ENCODE measurements at places on chromosomes 4 and X.

DNA sequence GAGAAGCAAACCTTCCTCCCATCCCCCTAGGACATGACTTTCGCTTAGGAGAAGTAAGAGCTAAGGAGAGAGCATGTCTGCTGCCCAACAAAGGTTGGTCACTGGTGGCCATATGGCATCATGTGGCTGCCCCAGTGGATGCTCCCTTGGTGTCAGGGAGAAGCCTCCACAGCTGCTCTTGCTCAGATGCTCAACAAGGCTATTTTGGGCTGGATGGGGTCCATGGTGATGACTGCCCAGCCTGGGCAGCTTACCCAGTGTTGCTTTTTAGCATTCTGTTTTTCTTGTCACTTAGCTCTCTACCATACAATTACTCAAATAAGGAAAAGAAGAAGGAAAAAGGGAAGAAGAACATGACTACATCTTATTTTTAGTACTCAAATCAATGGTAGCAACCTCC, 48.9 kb upstream of the PPARGC1A start:
- H3K4me1 ChIP-seq, result no peaks in the 10 kb centered on the region
- H3K27ac ChIP-seq, result no peak overlapping the region
- no peaks in the 10 kb centered on the region for H3K36me3 ChIP-seq
- no peak overlapping the region for H3K4me3 ChIP-seq

- no peak for DNase-seq
- H3K36me3 ChIP-seq, result no peaks in the 10 kb centered on the region
- H3K4me1 ChIP-seq, result peaks cover 50% of the 10 kb centered on the region
- no peak overlapping the region for H3K27ac ChIP-seq
Measured at GRCh38 chr4:139962130-139962684, 191.8 kb downstream of the MAML3 start.

DNA sequence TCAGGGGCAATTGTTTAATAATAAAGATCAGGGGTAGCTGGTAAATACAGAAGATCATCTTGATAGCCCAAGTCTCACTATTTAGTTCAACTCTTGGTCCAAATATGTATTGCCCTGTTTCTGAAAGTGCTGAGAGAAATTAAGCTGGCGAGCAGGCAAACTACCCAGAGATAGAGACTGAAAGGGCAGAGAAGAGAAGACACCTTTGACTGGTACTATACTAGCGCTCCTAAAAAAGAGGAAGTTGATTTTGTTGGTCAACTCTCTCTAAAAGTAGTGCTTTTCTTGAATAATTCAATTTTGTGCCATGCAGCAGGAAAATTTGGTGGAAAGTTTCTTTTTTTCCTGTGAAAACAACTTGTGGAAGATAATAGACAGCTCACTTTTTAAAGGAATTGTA, 64.0 kb downstream of the IGSF1 start:
- no peak overlapping the region for H3K27ac ChIP-seq
- no peaks in the 10 kb centered on the region for H3K4me1 ChIP-seq
- peaks cover 5% of the 10 kb centered on the region for H3K27me3 ChIP-seq

- no peaks in the 10 kb centered on the region for H3K27me3 ChIP-seq
- no peak for DNase-seq
- H3K4me1 ChIP-seq, result peaks cover 15% of the 10 kb centered on the region
- no peaks in the 10 kb centered on the region for H3K36me3 ChIP-seq
Measured at GRCh38 chr4:52822972-52823701, 39.0 kb upstream of the RASL11B start.

DNA sequence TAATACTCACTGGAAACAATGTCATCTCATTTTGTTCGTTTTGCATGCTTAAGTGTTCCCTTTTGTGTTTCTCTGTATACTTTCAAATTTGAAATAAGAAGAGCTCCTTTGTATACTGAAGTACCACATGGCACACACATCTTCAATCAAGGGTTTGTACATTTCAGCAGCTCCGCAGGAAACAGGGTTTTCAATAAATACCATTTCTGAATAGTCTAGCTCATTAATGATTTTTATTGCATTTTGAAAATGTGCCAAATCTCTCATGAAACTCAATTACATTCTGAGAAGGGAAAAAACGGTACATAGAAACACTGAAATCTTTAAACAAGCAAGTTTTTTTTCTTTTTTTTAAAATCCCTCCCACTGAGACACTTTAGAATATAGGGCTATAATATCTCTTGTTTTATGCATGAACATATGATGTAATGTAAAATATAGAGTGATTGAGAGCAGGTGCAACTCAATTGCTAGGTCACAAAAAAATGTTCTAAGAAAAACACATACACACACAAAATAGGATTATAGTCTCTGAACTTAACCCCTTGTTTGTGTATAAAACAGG, 914.2 kb upstream of the PCDH7 start:
- no peaks in the 10 kb centered on the region for H3K27me3 ChIP-seq
- no peak overlapping the region for H3K27ac ChIP-seq
- no peaks in the 10 kb centered on the region for H3K36me3 ChIP-seq
- no peak overlapping the region for H3K4me3 ChIP-seq

DNA sequence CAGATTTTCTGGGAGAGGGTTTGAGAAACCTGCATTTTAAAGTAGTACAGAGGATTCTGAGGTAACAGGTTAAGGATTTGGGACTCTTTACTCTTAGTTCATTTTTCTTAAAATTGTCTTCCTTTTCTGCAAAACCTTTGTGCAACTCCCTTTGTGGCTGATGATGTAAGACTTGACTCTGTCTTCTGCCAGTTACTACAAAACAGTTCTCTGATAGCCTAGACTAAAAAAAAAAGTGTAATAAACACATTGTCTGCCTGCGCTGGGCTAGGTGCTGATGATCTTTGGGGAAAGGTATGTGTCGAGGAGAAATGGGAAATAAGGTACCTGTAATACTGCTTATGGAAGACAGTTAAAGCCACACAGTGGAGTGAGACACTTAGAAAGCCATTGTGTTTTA, 28.7 kb downstream of the IL13RA1 start:
- no peak for DNase-seq
- no peak overlapping the region for H3K27ac ChIP-seq
- H3K27me3 ChIP-seq, result no peaks in the 10 kb centered on the region
- H3K4me3 ChIP-seq, result no peak overlapping the region
- H3K36me3 ChIP-seq, result peaks cover 11% of the 10 kb centered on the region
- H3K4me1 ChIP-seq, result peaks cover 4% of the 10 kb centered on the region

DNA sequence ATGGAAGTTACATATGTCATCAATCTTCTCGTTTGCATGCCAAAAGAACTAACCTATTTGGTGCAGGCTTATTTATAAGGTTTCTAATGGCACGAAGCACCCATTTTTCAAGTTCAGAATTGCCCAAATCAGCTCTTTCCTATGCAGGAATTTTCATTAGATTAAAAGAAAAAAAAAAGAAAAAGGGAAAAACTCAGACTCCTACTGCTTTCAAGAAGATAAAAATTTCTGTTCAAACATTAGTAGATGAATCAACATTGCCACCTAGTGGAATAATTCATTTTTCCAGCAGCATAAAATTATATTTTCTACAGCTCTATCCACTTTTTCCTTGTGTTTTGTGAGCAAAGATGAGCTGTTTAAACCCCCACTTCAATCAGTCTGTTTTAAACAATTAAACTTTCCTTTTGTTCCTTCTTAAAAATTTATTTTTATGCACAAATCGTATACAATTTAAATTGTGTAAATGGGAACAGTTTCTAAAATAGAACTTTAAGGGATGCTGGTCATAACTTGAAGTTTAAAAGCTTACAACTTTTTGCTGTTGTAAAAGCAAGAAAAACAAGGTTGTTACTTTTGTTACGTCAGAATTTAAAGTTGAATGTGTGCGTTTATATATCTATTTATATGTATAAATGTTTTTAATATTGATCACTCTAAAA, 309.9 kb downstream of the ARAP2 start:
- no peaks in the 10 kb centered on the region for H3K27me3 ChIP-seq
- DNase-seq, result no peak
- no peak overlapping the region for H3K27ac ChIP-seq
- peaks cover 7% of the 10 kb centered on the region for H3K4me1 ChIP-seq
- no peaks in the 10 kb centered on the region for H3K36me3 ChIP-seq

DNA sequence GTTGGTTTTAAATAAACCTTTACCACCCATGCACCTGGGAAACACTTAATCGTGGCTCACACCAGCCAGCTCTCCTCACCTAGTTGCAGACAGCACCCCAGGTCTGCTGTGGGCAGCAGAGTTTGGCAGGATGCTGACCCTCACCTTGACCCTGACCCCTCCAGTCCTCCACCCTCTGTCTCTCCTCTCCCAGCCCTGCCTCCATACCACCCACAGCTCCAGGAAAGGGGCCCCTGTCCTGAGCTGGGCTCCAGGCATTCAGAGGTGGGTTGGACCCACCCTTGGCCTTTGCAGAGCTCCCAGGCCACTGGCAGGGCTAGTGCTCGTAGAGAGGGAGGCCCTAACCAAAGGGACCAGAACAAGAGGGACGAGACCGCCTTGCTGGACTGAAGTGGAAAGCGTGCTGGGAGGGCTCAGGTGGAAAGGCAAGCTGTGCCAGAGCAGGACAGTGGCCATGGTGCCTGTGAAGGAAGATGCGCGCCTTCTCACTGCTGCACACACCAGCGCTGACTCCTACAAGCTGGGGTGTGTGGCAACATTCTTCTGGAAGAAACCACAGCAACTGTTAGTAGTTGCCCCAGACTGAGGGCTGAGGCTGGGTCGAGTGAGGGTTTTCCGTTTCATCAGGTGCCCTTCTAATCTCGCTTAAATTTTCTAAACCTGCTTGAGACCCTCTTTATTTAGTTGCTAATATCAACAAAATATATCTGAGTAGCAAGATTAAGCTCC, 10.7 kb upstream of the S100P start:
- no peaks in the 10 kb centered on the region for H3K4me1 ChIP-seq
- no peak for DNase-seq
- no peaks in the 10 kb centered on the region for H3K27me3 ChIP-seq
- H3K36me3 ChIP-seq, result peaks cover 11% of the 10 kb centered on the region
- H3K27ac ChIP-seq, result no peak overlapping the region
- no peak overlapping the region for H3K4me3 ChIP-seq

DNA sequence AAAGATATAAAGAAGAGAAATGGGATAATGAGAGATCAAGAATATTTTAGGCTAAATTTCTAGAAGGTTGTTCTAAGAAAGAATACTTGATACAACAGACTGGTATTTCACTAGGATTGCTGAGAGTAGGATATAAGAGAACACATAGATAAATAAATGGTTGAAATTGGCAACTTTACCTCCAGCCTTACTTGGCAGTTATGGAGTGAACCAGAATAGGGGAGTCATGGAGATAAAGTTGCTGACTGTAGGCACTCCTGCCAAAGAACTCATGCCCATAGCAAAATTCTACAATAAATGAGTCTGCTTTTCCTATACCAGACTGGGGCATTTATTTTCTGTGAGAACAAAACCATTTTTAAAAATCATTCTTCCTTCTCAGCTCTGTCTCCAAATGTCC, 26.4 kb upstream of the MMRN1 start:
- DNase-seq, result no peak
- peaks cover 2% of the 10 kb centered on the region for H3K36me3 ChIP-seq
- no peaks in the 10 kb centered on the region for H3K27me3 ChIP-seq
- H3K4me3 ChIP-seq, result no peak overlapping the region
- no peak overlapping the region for H3K27ac ChIP-seq

DNA sequence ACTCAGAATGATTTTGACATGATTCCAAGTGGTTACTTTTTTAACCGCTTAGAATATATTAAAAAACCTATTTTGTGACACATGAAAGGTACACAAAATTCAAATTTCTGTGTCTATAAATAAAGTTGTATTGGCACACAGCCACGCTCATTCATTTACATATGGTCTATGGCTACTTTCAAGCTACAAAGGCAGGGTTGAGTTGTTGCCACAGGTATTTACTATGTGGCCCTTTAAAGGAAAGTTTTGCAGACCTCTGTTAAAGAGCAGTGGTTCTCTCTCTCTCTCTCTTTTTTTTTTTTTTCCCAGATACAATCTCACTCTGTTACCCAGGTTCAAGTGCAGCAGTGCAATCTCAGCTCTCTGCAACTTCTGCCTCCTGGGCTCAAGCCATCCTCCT, 23.0 kb downstream of the GPM6B start:
- H3K36me3 ChIP-seq, result peaks cover 7% of the 10 kb centered on the region
- peaks cover 42% of the 10 kb centered on the region for H3K4me1 ChIP-seq
- no peak for DNase-seq

- H3K27me3 ChIP-seq, result no peaks in the 10 kb centered on the region
- peaks cover 2% of the 10 kb centered on the region for H3K36me3 ChIP-seq
- no peak overlapping the region for H3K27ac ChIP-seq
- no peak overlapping the region for H3K4me3 ChIP-seq
Measured at GRCh38 chr4:130591091-130591490, 1495.1 kb downstream of the C4orf33 start.

DNA sequence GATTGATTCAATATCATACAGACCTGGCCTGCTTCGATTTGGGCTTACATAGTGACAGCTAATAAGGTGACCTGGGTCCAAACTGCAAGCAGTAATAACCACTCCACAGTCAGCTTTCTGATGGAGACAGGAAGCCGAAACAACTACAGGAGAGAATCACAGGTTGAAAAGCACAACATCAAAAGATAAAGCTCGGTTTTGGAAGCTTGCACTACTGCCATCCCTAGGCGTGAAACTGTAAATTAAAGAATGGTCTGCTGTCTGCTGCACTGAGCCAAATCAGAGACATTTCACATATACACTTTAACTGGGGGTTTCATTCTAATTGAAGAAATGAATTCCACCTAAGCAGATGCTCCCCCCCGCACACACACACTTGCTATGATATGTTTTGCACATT, 116.3 kb downstream of the DHX15 start:
- no peaks in the 10 kb centered on the region for H3K36me3 ChIP-seq
- H3K4me3 ChIP-seq, result no peak overlapping the region
- DNase-seq, result no peak
- no peak overlapping the region for H3K27ac ChIP-seq

DNA sequence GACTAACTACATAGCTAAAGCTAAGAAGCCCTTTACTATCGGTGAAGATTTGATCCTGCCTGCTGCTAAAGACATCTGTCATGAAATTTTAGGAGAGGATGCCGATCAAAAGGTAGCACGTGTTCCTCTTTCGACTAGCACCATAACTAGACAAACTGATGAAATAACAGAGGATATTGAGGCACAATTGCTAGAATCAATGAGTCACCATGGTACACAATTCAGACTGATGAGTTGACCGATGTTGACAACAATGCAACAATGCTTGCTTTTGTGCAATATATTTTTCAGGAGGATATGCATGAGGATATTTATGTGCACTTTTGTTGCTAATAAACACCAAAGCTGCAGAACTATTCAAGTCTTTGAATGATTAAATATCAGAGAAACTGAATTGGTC, 24.3 kb downstream of the TBCK start:
- no peaks in the 10 kb centered on the region for H3K27me3 ChIP-seq
- H3K27ac ChIP-seq, result no peak overlapping the region

- no peak for DNase-seq
- H3K36me3 ChIP-seq, result no peaks in the 10 kb centered on the region
- H3K4me3 ChIP-seq, result no peak overlapping the region
- no peak overlapping the region for H3K27ac ChIP-seq
Measured at GRCh38 chr4:38193236-38193863, 233.2 kb downstream of the PTTG2 start.

Data from neural crest cell (in vitro differentiated cells).